ENCODE measurements at places on chromosomes 5 and 9.

DNA sequence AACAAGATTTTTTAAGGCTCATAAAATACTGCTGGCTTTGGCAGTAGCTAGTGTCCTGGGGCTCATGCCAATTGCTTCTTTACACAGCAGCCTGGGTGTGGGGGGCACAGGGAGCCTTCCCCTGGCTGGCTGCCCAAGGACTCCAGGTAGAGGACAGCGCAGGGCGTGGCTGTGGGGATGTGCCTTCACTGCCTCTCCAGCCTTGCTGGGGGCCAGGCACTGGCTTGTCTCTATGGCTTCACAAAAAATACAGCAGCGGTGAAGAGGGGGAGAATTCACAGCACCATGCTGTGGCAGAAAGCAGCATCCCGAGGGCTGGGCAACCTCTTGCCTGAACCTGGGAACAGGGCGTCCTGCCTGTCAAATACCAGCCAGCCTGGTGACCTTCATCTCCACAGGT is 57.4 kb downstream of the DAP start:
- DNase-seq: no peak

GRCh38 chr5:113205807-113206206 is 229.0 kb downstream of the TSSK1B start:
- DNase-seq: no peak

DNA sequence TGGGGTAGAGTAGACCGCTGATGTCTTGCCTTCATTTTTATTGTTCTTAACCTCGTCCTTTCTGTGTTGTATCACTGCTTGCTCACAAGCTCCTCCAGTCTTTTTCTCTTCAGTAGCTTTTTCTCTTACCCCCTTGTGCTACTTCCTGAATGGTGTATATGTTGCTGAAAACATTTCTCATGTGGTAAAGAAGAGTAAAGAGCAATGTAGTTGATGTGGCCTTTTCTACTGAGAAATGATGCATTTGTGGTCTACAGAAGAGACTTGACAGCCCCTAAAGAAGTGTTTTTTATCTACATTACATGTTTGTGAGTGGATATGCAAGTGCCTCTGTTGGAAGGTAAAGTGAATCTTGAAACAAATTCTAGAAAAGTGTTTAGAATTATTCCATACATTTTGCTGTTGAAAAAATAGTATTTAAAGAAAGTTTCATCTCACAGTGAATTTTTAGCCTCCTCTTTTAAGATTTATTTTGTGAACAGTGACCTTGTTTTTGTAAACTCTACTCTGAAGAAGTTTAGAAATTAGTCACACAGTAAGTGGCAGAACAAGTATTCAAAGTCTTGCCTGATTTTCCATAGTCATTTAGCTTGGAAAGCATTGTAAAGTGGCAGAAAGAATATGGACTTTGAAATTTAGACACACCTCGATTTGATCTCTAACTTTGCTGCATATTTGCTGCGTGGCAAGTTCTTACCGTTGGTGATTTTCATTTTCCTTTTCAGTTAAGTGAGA is 17.4 kb downstream of the CDC42SE2 start:
- DNase-seq: no peak

DNA sequence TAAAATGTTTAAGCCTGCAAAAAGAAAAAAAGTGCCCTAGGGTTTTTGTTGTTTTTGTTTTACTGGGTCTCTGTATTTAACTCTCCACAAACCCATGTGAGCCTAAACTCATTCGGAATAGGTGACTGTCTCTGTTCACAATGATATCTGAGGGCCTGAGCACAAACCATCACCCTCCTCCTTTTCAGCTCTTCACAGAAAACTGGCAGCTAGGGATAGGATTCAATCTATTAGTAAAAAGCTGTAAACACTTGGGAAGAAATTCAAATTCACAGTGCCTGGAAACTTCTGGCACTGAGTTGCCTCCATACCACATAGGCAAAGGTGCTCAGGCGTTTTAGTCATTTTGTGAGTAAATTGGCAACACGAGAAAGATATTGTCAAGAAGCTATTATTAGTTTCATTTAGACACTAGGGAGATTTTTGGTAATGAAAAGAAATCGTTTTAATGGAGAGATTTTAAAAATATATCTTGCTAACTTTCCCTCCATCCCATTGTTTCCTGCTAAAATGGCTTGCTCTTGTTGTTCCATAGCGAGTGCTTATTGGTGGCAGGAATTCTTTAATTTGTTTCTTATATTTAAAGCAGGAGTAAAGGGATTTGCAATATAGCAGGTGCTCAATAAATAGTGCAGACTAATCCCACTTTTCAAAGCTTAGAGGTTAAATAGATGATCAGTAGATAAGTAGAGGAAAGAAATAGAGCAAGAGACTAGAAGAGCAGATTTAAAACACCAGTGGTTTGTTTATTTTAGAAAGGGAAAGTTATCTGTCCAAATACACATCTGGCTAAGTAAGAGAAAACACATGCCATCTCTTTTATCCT is 9.7 kb downstream of the FOXD1 start:
- DNase-seq: no peak

GRCh38 chr9:131657940-131658339 is 81.9 kb downstream of the RAPGEF1 start:
- no peak for DNase-seq

DNA sequence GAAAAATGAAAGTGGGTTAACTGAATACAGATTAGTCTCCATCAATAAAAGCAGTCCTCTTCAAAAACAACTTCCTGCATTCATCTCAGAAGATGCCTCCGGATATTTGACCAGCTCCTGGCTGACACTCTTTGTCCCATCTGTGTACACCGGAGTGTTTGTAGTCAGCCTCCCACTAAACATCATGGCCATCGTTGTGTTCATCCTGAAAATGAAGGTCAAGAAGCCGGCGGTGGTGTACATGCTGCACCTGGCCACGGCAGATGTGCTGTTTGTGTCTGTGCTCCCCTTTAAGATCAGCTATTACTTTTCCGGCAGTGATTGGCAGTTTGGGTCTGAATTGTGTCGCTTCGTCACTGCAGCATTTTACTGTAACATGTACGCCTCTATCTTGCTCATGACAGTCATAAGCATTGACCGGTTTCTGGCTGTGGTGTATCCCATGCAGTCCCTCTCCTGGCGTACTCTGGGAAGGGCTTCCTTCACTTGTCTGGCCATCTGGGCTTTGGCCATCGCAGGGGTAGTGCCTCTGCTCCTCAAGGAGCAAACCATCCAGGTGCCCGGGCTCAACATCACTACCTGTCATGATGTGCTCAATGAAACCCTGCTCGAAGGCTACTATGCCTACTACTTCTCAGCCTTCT is 16.6 kb downstream of the F2R start:
- no peak for DNase-seq

GRCh38 chr9:3980771-3981170 is 319.1 kb downstream of the GLIS3 start:
- DNase-seq: no peak

All from progenitor cell of endocrine pancreas (in vitro differentiated cells).